ENCODE measurements at places on chromosomes 3 and 15.

DNA sequence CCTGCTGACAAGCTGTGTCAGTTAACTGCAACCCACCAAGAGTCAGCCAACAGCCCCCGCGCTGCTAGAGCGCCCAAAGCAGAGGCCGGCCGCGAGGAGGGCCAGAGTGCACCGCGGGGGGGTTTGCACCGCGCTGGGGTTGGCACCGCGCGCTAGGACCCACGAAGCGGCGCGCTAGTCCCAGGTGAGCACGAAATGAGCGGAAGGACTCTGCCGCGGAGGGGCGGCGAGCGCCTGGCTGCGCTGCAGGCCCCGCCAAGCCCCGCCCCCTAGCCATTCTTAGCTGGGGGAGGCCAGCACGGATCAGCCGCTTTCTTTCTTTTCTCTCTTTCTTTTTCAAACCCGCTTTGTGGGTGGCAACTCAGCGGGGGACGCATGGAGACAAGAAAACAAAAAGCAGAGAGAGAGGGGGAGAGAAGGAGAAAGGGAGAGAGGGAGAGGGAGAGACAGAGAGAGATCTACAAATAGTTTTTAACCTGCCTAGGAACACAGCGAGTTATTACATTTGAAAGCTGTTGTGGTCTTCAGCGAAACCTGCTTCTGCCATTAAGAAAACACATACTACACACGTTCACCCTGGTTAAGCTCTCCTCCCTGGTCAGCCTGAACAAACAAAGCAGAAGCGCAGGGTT is 6.9 kb upstream of the FOXB1 start:
- DNase-seq = peak; percentile 31

- DNase-seq = no peak
Observed at GRCh38 chr3:58839964-58840363, 173.4 kb upstream of the FAM3D start.

- no peak for DNase-seq
Observed at GRCh38 chr3:114093596-114093995, 37.1 kb downstream of the QTRT2 start.

GRCh38 chr15:95635666-95636065 is 694.8 kb upstream of the NR2F2 start:
- no peak for DNase-seq

DNA sequence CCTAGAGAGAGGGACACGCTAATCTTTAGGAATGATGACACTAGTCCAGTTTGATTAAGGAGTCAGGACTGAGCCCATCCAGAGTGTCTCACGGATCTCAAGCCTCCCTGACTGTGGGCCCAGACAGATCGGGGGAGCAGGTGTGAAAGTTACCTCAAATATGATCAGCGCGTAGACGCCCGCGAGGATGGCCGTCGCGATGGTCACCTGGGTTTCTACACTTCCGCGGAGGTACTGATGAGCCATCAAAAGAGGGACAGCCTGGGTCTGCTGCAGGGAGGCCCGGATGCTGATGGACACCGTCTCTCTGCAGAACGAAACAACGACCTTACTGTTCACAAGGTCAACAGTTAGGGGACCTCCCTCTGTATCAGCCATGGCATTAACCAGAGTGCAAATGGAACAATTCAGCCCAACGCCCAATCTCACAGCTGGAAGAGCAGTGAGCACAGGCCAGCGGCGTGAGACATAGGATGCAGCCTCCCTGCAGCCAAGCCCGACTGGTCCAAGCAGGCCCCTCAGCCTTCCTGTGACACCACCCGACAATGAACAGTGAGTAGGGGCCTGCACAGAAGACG is 84.4 kb downstream of the OCA2 start:
- DNase-seq = no peak

DNA sequence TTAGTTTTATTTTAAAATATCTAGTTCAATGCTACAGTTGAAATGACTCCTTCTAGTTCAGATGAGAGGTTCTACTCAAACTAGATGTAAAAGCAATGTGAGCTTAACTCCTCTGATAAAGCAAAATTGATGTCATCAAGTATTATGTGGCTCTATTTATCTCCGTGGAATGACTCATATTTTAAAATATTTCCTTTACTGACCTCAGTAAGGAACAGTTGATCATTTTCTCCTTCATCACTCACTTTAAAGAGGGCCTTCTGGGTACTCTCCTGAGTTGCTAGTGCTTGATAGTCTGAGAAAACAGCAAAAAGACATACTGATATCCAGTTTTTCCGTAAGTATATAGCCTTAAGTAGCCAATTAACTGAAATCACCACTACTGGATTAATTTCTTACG is 1099.3 kb downstream of the ROBO2 start:
- no peak for DNase-seq

DNA sequence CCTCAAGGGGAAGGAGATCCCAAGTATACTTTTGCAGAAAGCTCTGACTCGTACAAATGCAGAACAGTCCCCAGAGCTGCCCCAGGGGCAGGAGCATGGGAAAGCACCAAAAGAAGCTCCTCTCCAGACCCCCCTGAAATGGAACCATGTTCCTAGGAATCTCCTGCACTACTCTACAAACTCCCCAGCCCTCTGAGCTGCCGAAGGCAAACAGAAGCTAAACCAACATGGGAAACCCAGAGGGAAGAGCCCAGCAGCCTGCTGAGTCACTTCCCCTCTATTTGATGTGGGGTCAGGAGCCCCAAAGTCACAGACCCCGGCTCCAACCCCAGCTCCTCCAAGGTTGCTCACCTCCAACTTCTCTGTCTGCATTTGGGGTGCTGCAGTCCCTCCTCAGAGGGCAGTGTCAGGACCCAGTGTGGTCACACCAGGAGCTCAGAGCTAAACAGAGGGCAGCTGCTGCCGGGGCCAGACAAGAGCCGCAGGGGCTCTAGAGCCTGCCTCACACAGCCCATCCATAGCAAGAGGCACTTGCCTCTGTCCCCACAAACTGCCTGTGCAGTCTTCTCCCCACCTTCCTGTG is 3.8 kb upstream of the PLXNA1 start:
- no peak for DNase-seq

GRCh38 chr15:51051776-51052175 is 42.9 kb downstream of the TNFAIP8L3 start:
- no peak for DNase-seq

DNA sequence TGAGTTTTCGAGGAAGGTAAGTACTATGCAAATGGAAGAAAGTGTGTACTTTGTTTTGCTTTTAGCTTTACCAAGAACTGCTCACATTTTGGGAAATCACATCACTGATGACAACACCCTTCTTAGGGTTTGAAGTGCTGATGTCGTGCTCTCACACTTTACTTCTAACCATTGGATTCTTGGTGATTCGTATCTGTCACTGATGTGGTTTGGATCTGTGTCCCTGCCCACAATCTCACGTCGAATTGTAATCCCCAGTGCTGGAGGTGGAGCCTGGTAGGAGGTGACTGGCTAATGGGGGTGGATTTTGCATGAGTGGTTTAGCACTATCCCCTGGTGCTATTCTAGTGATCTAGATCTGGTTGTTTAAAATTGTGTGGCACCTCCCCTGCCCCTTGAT is 75.4 kb upstream of the RGMA start:
- no peak for DNase-seq

DNA sequence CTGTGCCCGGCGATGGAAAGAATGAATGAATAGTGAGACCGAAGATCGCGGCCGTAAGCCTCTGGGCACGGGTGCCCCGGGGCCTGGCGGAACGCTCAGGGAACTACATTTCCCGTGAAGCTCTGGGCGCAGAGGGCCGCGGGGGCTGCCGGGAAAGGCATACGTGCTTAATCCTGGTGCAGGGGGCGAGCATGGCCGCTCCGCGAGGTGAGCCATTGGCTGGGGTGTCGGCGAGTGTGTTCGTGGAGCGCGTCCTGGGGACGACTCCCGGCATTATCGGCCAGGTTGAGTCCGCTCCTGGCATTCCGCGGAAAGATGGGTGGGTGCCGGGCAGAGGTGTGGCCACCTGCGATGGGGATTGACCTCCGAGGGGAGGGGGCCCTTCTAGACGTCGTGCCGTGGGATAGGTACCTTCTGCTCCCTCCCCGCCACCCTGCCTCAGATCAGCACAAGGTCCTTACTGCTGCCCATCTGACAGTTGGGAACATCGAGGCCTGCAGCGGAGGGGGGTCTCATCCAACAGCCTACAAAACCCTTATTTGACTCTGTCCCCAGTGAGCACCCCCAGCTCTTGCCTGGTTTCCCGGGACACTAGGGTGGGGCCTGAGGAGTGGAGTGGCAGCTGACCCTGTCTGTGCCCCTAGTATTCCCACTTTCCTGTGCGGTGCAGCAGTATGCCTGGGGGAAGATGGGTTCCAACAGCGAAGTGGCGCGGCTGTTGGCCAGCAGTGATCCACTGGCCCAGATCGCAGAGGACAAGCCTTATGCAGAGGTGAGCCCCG is at the start of gene MPI:
Gene MPI, plus strand, starts transcription at position 160 of the 782 bp plus-strand sequence. Its CDS starts 32 bp downstream, at position 192.
- peak; percentile 59 for DNase-seq

DNA sequence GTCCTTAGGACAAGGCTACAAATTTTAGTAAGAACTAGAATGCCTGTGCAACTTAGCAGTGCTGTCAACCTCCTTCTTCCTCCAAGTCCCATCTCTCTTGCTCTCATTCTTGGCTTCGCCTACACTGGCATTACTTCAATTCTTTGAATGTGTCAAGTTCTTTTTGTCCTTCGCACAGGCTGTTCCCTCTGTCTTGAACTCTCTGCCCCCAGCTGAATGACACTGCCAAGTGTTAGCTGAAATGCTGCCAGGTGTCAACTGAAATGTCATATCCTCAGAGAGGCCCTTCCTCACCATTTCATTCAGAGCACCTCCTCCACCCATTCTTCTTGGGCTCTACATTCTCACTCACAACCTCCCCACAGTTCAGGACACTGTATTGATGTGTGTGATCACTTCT is 48.8 kb upstream of the PSMD6 start:
- no peak for DNase-seq

- no peak for DNase-seq
Observed at GRCh38 chr3:190676481-190676880, 162.6 kb downstream of the IL1RAP start.

DNA sequence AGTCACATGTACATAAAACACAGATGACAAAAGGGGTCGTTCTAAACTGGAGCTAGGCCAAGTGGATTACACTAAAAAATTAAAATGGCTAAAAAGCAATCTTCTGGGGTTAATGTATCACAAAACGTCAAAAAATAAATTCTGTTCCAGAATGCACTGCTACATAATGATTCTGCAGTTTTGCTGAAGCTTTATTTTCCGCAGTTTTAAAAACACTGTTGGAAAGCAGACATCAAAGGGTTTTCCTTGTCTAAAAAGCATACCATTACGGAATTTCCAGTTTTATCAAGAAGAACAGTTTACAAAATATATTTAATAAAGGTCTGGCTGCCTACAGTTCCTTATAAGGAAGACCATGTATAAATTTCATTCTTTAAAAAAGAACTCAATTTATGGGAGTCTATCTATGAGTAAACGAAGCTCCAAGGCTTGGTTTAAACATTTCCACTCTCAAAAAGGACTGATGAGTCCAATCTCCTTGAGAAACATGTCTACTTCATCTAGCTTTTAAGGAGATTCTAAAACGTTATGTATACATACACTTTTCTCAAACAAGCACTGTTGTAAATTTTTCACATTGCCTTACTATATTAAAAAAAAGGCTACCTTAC is 1.3 kb downstream of the DMXL2 start:
- no peak for DNase-seq

- no peak for DNase-seq
Observed at GRCh38 chr3:184663356-184663755, 48.5 kb downstream of the MAGEF1 start.

DNA sequence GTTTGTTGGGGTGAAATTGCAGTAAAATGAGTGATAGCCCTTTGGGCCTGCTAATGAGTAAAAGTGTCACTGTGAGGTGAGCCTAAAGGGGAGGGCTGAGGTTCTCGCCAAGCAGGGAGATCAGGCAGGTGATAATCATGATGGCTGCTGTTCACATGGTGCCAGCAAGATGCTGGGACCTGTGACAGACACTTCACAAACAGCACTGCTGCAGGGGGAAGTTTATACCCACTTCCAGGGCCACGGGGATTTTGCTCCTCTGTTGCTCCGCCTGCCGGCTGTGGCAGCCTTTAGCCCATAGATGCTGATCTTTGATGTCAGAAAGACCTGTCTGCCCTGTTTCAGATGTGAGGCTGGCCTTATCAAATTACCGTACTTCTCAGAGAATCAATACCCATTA is 96.7 kb downstream of the SV2B start:
- no peak for DNase-seq

DNA sequence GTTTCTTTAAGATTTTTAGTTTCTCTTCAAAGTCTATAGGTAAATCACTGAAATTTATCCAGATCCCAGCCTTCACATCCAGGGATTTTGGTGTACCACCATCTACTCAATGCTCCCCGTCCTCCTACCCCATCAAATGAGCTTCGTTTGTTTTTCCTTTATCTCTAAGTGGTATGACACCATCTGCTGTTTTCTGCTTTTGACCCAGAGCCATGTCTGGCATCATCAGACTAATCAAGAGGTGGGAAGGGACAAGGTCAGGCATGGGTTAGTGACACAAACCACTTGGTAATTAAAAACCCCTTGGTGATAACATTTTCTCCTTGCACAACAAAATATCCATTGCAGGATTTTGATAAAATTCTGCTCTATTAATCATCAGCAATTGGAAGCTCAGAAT is 92.7 kb upstream of the GOLGA8J start:
- DNase-seq = no peak

DNA sequence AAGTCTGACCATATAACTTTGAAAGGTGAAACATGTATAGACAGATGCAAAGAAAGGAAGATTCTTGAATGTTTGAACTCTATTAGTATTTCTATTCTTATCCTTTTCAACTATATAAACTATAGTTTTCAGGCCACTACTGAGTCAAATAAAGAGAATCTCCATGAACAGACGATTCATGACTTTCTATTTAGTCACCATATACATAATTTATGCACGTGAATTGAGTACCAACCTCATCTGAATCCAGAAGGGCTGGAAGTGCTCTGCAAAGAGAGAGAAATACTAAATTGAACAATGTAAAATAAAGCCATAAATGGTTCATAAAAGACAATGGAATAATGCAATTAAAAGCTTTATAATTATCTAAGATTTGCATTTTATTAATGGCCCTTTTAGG is 9.5 kb upstream of the VPS39 start:
- no peak for DNase-seq

- no peak for DNase-seq
Observed at GRCh38 chr3:10356461-10356981, 35.6 kb upstream of the SEC13 start.

- DNase-seq = no peak
Observed at GRCh38 chr3:154131830-154132229, 10.6 kb downstream of the ARHGEF26 start.

DNA sequence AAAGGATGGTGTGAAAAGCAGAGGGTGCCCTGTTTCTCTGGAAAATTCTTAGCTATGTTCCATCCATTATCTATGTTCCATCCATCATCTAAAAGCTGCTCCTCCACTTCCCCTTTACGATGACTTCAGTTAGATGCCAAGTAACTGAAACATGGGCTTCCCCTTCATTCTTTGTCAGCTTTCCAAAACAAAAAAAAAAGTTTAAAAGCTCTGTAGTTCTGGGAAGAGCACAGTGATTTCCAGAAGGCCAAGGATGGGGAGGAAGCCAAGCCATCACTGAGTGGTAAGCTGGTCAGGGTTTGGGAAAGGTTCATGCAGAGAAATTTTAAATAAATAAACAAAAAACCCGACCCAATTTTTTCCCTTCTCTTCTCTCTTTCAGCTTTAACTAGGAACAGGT is 111.5 kb downstream of the CFAP44 start:
- DNase-seq = no peak

GRCh38 chr3:184336547-184337398 is 627 bp upstream of the FAM131A start:
- no peak for DNase-seq
